ENCODE measurements at places on chromosomes 2 and 18. TPM values are rescaled to one million over a fixed set of nuclear protein-coding genes. Genes with fewer than 3 reads are reported as not detected.

SLC5A7 gene
- not detected for total RNA-seq

FAP gene
- total RNA-seq: not detected

GYPC gene
- total RNA-seq: 17.3 TPM

SERPINB3 gene
- not detected for total RNA-seq

DNA sequence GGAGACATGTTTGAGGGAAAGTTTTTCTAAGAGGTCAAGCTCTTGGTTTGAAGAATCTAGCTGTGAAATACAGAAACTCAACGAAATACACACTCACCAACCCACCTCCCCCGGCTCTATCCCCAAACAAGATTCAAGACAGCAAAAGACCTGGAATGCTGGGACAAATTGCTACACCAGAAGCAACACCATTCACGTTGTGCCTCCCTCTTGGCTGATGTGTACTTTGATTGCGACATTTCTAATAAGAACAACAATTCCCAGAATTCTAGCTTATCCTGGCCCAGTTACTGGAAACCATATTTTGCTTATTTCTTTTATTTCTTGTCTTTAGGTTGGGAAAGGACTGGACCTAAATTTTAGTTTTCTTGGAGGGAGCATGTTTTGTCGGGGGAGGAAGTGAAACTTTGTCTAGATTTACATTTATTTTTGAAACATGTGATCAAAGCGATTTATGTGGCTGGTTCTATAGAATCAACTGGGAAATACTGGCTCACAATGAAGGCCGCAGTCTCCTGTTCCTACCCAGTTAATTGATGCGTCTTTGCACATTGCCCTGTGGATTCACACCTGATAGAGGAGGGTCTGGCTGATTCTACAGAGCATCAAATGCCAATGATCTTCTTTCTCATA is 29.6 kb upstream of the LPIN1 start:
- DNase-seq: no peak

DNA sequence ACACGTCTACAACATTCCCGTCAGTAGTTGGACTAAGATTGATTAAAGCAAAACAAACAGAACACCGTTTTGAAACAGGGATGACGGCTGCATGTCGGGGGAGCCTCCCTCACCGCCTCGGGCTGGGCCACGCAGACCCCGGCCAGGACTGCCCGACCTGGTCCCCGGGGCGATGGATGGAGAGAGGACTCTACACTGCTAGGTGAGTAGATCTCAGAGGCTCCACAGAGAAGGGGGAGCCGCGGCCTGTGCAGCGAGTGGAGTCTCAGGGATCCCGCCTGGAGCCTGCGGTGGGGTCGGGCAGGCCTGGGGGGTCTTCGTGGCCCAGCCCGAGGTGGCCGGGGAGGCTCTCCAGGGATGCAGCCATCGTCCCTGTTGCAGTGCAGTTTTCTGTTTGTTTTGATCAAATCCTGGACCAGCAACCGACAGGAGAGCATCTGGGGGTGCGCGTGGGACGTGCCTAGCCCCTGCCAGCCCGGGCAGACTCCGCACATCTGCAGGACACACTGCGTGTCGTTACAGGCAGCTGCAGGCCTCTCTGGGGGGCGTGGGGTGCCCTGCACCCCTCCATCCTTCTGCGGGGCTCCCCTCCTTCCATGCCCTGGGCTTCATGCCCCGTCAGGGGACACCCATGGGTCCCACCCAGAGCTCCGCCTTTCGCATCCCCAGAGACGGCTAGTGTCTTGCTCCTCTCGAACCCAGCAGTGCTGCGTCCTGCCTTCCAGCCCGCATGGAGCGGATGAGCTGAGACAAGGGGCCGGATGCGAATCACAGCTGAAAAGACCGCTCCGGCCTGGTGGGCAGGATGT is 143.6 kb downstream of the RTP5 start:
- DNase-seq: peak; percentile 38

- no peak for DNase-seq
Measured at GRCh38 chr2:65227020-65227455, 593 bp upstream of the ACTR2 start.

DNA sequence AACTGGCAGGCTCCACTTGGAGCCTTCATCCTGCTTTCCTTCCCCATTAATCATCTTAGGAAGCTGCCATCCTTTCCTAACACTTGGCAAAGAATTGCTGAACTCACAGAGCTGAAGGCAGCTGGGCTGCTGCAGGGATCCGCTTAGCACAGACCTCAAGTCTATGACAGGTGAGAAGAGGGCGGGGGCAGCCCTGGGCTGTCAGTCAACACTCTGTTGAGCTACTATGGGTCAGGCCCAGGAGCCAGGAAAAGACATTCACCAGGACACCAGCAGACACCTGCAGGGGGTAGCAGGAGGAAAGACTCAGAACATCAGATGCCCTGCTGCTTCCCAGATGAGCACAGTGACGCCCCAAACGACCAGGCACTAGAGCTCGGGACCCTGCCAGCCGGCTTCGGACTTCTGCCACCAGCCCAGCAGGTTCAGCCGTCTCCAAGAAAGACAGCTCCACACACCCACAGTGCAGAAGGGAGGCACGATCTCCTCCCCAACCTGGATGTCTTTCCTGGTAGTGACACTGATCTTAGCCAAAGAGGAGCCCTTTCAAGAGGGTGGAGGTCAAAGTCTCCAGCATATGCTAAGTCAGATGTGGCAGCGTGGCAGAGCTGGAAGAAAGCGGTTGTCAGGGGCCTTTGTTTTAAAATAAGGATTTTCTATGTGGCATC is 55.2 kb downstream of the SNORC start:
- peak; percentile 84 for DNase-seq

DNA sequence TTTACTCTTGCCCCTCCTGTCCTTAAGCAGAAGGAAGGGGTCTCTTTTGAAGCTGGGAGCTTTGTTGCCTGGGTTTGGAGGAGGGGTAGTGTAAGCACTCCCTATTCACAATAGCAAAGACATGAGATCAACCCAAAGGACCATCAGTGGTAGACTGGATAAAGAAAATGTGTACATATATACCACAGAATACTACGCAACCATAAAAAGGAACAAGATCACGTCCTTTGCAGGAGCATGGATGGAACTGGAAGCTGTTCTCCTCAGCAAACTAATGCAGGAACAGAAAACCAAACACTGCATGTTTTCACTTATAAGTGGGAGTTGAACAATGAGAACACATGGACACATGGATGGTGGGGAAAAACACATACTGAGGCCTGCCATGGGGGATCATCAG is 281.1 kb upstream of the REV1 start:
- no peak for DNase-seq

- no peak for DNase-seq
Measured at GRCh38 chr2:178223806-178224205, 29.5 kb downstream of the OSBPL6 start.

GRCh38 chr2:168667156-168667555 is 135.3 kb upstream of the NOSTRIN start:
- no peak for DNase-seq

DNA sequence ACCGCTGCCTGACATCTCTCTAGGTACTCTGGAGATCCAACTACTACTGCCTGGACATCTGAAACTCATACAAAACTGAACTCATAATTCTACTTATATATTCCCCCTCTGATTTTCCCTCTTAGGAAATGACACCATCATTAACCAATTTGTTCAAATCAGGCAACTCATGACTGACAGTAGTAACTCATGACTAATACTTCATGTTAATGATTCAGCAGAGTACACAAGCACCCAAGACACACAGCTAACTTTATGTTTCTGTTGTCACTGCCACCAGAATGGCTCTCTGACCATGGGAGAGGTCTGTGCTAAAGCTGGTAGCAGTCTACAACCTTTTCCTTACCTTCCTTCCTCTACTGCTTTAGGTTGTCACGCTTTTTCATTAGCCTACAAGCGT is 91.1 kb downstream of the ITSN2 start:
- no peak for DNase-seq

DNA sequence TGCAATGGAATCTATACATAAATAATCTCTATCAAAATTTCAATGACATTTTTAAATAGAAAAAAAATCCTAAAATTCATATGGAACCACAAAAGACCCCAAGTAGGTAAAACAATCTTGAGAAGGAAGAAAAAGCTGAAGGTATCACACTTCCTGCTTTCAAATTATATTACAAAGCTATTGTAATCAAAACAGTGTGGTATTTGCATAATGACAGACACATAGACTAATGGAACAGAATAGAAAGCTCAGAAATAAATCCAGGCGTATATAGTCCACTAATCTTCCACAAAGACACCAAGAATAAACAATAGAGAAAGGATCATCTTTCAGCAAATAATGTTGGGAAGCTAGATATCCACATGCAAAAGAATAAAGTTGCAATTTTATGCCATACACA is 699.8 kb upstream of the ID2 start:
- no peak for DNase-seq

GRCh38 chr2:10216677-10217488 is 85.8 kb upstream of the HPCAL1 start:
- no peak for DNase-seq

- peak; percentile 72 for DNase-seq
Measured at GRCh38 chr18:44130376-44130942, 550.2 kb upstream of the SETBP1 start.

GRCh38 chr2:183799761-183800160 is 675.5 kb downstream of the NUP35 start:
- DNase-seq: no peak

GRCh38 chr2:19072161-19072560 is 286.3 kb downstream of the OSR1 start:
- DNase-seq: no peak

DNA sequence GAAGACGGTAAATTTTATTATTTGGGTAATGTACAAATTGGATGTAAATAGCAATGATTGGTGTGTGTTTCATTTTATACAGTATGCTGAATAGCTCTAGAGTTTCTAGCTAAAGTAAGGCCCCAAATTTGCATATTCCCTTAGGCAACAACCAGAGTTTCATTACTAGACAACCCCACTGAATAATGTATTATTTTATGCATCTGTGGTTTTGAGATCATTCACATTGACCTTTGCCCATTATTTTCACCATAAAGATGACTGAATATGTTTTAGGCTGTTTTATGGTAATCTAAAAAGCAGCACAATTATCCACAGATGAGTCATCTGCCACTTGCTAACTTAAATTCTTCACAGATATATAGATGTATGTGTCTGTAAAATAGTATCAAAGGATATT is 44.5 kb upstream of the C2orf74 start:
- no peak for DNase-seq

DNA sequence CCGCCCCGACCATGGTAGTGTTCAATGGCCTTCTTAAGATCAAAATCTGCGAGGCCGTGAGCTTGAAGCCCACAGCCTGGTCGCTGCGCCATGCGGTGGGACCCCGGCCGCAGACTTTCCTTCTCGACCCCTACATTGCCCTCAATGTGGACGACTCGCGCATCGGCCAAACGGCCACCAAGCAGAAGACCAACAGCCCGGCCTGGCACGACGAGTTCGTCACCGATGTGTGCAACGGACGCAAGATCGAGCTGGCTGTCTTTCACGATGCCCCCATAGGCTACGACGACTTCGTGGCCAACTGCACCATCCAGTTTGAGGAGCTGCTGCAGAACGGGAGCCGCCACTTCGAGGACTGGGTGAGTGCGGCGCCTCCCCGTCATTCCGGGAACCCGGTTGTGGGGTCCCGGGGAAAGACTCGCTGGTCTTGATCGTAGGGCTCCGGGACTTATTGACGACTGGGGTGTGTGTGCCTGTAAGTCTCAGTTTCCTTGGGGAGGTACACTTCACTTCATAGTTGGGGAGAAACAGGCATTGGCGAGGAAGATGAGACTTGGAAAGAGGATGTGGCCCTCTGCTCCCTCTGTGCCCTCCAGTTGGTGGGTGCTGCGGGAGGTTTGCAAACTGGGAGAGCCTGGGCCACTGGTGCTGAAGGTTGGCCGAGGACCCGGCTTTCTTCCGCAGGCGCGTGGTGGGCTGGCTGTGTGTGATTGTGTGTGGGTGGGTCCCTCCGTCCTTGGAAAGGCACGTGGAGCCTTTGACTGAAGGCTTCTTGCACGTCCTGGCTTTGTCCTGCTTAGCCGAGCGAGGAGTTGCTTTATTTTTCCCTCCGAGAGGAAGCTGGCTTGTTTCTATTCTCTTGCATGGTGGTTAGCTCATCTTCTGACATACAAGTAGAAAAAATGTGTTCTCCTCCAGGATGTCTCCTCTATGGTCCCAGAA is 886 bp downstream of the PRKCE start:
- peak; percentile 74 for DNase-seq

G6PC2 gene
- not detected for total RNA-seq

GRCh38 chr2:165905269-165905668 is 48.3 kb downstream of the TTC21B start:
- DNase-seq: no peak
